ENCODE measurements at places on chromosomes 6 and 20. TPM values are rescaled to one million over a fixed set of nuclear protein-coding genes. Genes with fewer than 3 reads are reported as not detected.

GRCh38 chr20:63496596-63497120, 2.2 kb downstream of the EEF1A2 start:
- peaks cover 36% of the 10 kb centered on the region for H3K27me3 ChIP-seq
- no peaks in the 10 kb centered on the region for H3K36me3 ChIP-seq
- no peak for DNase-seq

- no peak for DNase-seq
- no peaks in the 10 kb centered on the region for H3K4me1 ChIP-seq
- no peak overlapping the region for H3K4me3 ChIP-seq
- no peak overlapping the region for H3K27ac ChIP-seq
Measured at GRCh38 chr6:18308070-18308735, 43.9 kb upstream of the DEK start.

GRCh38 chr20:20498076-20498861, 130.4 kb downstream of the INSM1 start:
- no peaks in the 10 kb centered on the region for H3K4me1 ChIP-seq
- H3K27me3 ChIP-seq: no peaks in the 10 kb centered on the region
- peak overlapping the region; percentile 81 for H3K27ac ChIP-seq
- H3K4me3 ChIP-seq: no peak overlapping the region

DNA sequence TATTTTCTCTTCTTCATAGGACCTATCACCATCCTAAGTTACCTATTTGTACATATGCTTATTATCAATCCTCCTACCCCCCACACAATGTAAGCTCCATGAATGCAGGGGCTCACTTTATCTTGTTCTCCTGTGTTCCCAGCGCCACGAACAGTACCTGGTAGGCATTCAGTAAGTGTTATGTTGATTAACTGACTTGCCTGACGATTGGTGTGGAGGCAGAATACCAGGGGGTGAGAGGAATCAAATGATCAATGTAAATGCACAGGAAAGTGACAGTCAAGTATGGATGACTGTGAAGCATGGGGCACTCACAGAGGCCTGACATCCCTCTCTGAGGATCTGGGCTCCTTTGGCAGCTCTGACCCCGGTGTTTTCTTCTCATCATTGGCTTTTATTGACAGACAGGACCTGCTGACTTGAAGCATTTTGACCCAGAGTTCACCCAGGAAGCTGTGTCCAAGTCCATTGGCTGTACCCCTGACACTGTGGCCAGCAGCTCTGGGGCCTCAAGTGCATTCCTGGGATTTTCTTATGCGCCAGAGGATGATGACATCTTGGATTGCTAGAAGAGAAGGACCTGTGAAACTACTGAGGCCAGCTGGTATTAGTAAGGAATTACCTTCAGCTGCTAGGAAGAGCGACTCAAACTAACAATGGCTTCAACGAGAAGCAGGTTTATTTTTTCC, 6.1 kb upstream of the IFT52 start:
- H3K27ac ChIP-seq: no peak overlapping the region

DNA sequence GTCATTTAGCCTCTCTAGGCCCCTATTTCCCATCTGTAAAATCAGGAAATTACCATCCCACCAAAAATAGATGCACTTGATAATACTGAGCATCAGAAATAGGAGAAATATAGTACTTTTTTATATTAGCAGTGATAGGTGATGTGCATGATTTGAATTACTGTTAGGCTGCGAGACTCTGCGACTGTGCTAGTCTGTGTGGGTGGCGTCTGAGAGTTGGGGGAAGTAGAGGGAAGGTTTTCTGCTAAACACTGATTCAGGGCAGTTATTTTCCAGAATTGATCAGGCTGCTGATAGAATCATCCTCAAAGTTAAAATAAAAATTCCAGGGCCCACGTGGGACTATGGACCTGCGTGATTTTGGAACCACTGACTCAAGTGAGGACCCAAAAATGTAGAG, 60.4 kb upstream of the ARMH2 start:
- no peak for DNase-seq
- H3K4me3 ChIP-seq: no peak overlapping the region
- no peaks in the 10 kb centered on the region for H3K27me3 ChIP-seq
- H3K4me1 ChIP-seq: no peaks in the 10 kb centered on the region
- no peak overlapping the region for H3K27ac ChIP-seq

GRCh38 chr20:54067606-54068174, 2.7 kb downstream of the BCAS1 start:
- H3K27me3 ChIP-seq: no peaks in the 10 kb centered on the region
- H3K27ac ChIP-seq: no peak overlapping the region
- DNase-seq: peak; percentile 88
- no peaks in the 10 kb centered on the region for H3K36me3 ChIP-seq
- no peak overlapping the region for H3K4me3 ChIP-seq
- peaks cover 4% of the 10 kb centered on the region for H3K4me1 ChIP-seq

GRCh38 chr6:151690768-151691562, 116.5 kb upstream of the ESR1 start:
- no peak overlapping the region for H3K4me3 ChIP-seq
- H3K27ac ChIP-seq: no peak overlapping the region
- no peaks in the 10 kb centered on the region for H3K27me3 ChIP-seq
- no peaks in the 10 kb centered on the region for H3K36me3 ChIP-seq

DNA sequence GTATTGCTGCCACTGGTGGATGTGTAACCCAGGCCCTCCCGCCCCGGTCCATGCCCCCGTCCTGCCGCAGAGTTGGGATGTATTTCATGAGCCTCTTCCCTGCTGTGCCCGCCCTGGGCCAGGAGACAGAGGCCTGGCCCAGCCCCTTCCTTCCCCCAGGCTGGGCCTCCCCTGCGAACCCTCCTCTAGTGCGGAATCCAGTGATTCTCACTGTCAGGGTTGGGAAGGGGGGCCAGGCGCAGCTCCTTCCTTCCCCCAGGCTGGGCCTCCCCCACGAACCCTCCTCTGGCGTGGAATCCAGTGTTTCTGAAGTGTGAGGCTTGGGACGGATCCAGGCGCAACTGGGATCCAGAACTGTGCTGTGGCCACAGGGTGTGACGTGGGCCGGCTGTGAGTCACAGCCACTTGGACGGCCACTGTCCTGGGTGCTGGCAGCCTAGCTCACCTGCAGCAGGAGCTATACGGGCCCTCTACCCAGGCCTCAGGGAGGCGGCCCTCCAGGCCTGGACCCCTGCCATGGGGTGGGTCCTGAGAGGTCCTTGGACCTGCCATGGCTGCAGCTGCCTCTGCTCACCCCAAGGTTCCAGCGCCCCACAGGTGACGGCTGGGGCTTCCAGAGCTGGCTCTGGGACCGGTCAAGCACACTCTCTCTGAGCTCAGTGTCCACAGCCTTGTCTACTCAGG, 28.3 kb downstream of the COL20A1 start:
- no peak overlapping the region for H3K4me3 ChIP-seq
- peaks cover 7% of the 10 kb centered on the region for H3K27me3 ChIP-seq
- no peaks in the 10 kb centered on the region for H3K36me3 ChIP-seq
- H3K27ac ChIP-seq: no peak overlapping the region
- no peaks in the 10 kb centered on the region for H3K4me1 ChIP-seq

- no peak for DNase-seq
- H3K4me3 ChIP-seq: no peak overlapping the region
- H3K27me3 ChIP-seq: no peaks in the 10 kb centered on the region
- H3K27ac ChIP-seq: peak overlapping the region; percentile 56
- peaks cover 57% of the 10 kb centered on the region for H3K36me3 ChIP-seq
- no peaks in the 10 kb centered on the region for H3K4me1 ChIP-seq
Measured at GRCh38 chr20:50561379-50562078, 51.3 kb downstream of the PTPN1 start.

- H3K4me3 ChIP-seq: peak overlapping the region; percentile 99
- no peaks in the 10 kb centered on the region for H3K27me3 ChIP-seq
- H3K36me3 ChIP-seq: peaks cover 56% of the 10 kb centered on the region
- DNase-seq: no peak
- H3K27ac ChIP-seq: no peak overlapping the region
Measured at GRCh38 chr20:2468581-2469407, 1.8 kb downstream of the SNRPB start.

DNA sequence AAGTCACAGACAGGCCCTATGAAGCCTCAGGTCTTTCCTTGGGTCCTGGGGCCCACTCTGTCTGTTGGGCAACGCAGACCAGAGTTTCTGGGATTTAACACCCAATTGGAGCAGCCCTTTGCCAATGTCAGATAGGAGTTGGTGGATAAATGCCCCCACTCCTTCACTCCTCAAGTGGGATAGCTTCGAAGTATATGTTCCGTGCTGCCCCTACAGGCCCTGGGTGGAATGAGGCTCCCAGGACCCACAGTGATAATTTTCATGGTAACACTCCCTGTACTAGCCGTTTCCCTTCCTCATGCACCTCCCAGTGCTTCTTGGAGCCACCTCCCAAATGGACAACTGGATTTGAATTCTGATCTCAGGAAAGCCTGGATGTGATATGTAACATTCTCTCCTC, 145.4 kb downstream of the FOXA2 start:
- DNase-seq: peak; percentile 70
- peaks cover 4% of the 10 kb centered on the region for H3K4me1 ChIP-seq
- no peaks in the 10 kb centered on the region for H3K27me3 ChIP-seq
- H3K36me3 ChIP-seq: no peaks in the 10 kb centered on the region

- no peak overlapping the region for H3K4me3 ChIP-seq
- no peaks in the 10 kb centered on the region for H3K27me3 ChIP-seq
- no peaks in the 10 kb centered on the region for H3K4me1 ChIP-seq
- no peak overlapping the region for H3K27ac ChIP-seq
- H3K36me3 ChIP-seq: no peaks in the 10 kb centered on the region
Measured at GRCh38 chr6:13545885-13546284, 28.5 kb upstream of the SIRT5 start.

GRCh38 chr20:57774111-57774880, 64.5 kb upstream of the PMEPA1 start:
- H3K27ac ChIP-seq: no peak overlapping the region
- no peaks in the 10 kb centered on the region for H3K27me3 ChIP-seq
- H3K4me1 ChIP-seq: peaks cover 5% of the 10 kb centered on the region
- peak; percentile 32 for DNase-seq

DNA sequence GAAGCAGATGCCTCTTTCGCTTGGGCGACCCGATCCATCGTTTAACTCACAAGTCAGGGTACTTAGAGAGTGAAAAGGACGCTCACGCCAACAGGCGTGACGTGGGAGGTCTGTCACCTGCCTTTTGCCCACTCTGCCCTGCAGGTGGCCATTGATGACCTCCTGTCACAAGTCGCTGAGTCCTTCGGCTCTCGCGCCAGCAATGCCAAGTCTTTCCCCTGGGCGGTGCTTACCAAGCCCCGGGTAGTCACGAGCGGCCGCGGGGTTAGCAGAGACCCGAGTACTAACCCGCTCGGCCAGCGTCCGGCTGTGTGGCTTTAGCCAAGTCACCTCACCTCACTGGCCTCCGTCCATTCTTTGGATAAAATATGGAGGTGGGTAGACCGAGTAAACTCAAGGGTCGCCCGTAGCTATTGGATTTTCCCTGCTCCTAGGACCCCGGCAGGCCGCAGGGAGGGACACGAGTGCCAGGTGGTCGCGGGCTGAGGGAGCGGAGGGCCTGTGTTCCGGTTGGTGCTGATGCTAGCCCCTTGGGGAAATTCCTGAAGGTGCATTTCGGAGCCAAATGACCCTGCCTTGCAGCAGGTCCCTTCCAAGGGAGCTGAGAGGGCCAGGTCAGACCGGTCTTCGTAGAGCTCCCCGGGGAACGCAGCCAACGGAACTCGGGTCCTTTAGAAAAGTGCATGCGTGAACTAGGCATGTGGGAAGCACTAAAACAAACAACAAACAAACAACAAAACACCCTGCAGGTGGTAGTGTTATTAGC, 668 bp downstream of the PKIB start:
- peak; percentile 64 for DNase-seq
- peaks cover 30% of the 10 kb centered on the region for H3K27me3 ChIP-seq
- H3K27ac ChIP-seq: no peak overlapping the region
- H3K4me1 ChIP-seq: no peaks in the 10 kb centered on the region
- H3K4me3 ChIP-seq: peak overlapping the region; percentile 91

GRCh38 chr6:160421854-160422253, 73.7 kb downstream of the SLC22A3 start:
- no peak overlapping the region for H3K27ac ChIP-seq
- no peaks in the 10 kb centered on the region for H3K4me1 ChIP-seq
- H3K36me3 ChIP-seq: no peaks in the 10 kb centered on the region
- H3K27me3 ChIP-seq: no peaks in the 10 kb centered on the region
- no peak overlapping the region for H3K4me3 ChIP-seq

The MAK gene
- total RNA-seq: 0.18 TPM

The ANKRD6 gene
- 88.7 TPM for total RNA-seq

The ABHD16B gene
- total RNA-seq: not detected

The SLC17A9 gene
- 10.2 TPM for total RNA-seq

The LSM2 gene
- 106 TPM for total RNA-seq

The PERP gene
- 120 TPM for total RNA-seq

The PRKN gene
- 3.5 TPM for total RNA-seq

The PRELID3B gene
- 45.1 TPM for total RNA-seq

Measured in endodermal cell (in vitro differentiated cells).